Stimulated activated CD8-positive, alpha-beta memory T cell treated with anti-CD3 and anti-CD28 coated beads, Interleukin-2, amount 100 ng/mL, for 1 hour (primary cell): ENCODE measurements at places on chromosomes 16 and 17.

- DNase-seq, result no peak
Observed at GRCh38 chr17:57612202-57613071, 132.7 kb downstream of the CCDC182 start.

GRCh38 chr16:4591706-4592470 lies 22.8 kb downstream of the UBALD1 start:
- no peak for DNase-seq

DNA sequence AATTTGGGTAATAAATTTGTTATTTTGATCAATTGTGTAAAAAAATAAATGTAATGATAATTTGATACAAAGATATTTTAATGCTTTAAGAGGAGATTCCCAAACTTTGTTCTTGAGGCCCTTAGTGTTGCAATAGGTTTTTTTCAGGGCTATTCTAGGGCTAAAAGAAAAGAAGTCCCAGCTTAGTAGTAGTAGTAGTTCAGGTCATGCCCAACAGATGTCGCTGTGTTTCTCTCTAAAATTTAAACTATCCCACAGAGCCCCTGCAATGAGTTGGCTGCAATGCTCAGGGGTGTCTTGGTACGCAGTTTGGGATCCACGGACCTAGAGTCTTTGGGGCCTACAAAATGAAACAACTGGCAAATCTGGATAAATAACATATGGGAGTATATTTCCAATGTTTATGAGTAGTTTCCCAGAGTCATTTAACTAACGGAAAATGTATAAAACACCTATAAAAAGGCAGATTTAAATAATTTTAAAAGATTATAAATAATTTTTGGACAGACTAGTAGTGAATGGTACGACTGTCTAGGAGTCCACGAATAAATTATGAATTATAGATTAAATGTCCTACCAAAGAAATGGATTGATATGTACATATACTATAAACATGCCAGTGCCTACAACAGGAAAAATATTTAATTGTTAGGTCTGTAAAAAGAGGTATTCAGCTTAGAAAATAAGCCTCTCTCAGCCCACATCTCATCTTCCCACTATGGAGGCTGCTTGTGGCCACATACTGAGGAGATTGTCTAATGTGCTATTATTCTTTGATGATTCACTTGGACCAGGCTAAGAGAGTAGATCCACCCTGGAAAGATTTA lies 228.5 kb upstream of the PMFBP1 start:
- no peak for DNase-seq

GRCh38 chr16:66322174-66322573 lies 44.3 kb upstream of the CDH5 start:
- DNase-seq, result no peak

- no peak for DNase-seq
Observed at GRCh38 chr16:84614073-84614459, 3.8 kb downstream of the COTL1 start.

DNA sequence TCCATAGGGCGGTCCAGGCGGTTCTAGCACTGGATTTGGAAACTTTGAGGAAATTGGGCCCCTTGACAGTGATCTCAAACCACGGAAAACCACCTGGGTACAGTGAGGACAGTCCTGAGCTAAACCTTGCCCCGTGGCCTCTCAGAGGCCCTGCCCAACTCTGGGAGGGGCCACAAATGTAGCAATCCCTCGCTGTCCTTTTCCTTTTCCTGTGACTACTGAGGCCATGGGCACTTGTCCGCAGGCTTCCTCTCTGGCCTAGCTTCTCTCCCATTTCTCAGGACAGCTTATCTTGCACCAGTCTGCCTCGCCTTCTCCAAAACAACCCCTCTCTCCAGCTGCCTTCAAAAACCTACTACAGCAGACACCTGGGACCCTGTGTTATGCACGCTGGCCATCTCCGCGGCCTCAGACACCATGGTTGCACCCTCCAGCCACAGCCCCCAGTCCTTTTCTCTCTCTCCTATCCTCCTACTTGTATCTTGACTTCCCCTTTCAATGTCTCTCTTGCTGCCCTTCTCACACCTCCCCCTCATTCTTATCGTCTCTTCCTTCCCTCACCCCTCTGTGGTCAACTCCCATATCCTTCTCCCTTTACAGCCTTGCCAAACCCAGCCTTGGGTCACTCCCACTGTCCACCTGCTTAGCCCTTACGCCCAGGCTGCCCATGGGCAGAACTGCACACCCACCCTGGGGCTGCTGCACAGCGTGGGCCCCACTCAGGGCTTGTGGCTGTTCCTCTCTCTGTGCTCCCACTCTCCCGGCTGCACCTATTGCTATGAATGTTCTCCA lies 7.6 kb downstream of the SCPEP1 start:
- no peak for DNase-seq

GRCh38 chr16:84096447-84097005 lies 20.2 kb downstream of the MBTPS1 start:
- no peak for DNase-seq

GRCh38 chr17:30256756-30257506 lies 21.4 kb upstream of the SLC6A4 start:
- no peak for DNase-seq

- no peak for DNase-seq
Observed at GRCh38 chr17:57674894-57675293, 70.2 kb downstream of the CCDC182 start.

GRCh38 chr16:48235556-48236136 lies 8.5 kb upstream of the LONP2 start:
- DNase-seq, result no peak

DNA sequence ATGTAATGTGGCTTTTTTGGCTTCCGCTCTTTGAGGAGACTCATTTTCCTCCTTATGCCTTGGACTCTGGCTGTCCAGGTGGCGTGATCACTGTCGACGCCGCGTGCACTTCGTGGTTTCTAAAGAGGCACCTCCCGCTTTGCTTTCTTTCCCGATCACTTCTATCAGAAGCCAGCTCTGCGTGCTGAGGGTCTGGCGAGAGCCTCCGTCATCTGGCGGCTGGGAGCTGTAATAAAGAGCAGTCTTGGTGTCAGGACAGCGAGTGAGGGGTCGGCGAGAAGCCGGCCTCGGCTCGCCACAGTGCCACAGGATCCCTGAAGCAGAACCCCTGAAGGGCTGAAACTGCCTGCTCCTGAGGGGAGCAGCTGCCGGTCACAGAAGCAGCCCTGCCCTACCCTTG lies 7.4 kb downstream of the ZNF750 start:
- DNase-seq, result no peak

GRCh38 chr16:49395021-49395420 lies 21.4 kb downstream of the C16orf78 start:
- DNase-seq, result no peak

DNA sequence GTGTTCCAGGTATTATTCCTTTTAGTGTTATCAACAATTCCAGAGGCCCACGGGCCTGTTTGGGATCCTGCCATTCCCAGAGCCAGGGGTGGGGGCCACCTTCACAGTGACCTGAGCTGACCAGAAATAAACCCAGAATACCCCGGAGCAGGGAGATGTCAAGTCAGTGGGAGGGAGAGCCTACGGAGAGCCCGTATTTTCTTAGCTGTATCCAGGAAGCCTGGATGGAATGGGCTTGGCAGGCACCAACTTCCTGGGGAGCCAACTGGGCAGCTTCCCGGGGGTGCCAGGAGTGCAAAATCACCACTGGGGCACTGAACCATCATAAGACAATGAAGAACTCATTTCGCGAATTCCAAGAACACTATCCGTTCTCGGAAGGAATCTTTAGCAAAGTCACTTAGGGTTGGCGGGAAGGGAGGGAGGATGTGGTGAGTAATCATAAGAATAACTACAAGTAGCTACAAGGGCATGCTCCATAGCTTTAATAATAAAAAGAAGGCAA lies 13.2 kb upstream of the MRTFB start:
- DNase-seq, result no peak

- DNase-seq, result peak; percentile 26
Observed at GRCh38 chr17:75077496-75078283, 10.1 kb upstream of the SLC16A5 start.

DNA sequence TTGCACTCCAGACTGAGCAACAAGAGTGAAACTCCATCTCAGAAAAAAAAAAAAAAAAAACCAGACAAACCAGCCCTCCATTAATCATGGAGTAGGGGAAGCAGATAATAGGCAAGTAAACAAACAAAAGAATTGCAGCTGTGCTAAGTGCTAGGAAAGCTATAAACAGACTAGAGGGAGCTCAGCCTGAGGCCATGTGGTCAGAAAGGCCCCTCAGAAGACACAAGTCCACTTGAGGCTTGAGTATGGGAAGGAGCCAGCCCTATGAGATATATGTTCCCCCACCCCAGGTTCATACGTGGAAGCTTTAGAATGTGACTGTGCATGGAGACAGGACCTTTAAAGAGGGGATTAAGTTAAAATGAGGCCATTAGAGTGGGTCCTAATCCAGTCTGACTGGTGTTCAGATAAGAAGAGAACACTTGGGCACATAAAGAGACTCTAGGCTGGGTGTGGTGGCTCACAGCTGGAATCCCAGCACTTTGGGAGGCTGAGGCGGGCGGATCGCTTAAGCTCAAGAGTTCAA lies 132.6 kb upstream of the NOL11 start:
- no peak for DNase-seq

DNA sequence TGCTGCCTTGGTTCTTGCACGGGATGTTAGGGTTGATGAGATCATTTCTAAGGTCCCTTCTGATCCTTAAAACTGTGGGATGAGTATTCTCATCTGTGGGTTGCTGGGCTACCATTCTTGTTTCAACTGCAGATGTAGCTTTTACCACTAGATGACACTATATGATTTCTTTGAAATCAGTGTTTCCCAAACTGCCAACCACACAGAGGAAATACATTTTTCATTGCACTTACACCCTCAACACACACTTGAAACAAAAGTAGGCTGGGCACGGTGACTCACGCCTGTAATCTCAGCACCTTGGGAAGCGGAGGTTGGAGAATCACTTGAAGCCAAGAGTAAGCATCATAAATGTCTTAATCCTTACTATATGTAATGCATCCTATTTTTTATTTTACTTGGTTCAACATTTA lies 15.3 kb downstream of the LCMT1 start:
- DNase-seq, result no peak

GRCh38 chr17:29145289-29146073 lies 34.7 kb downstream of the MYO18A start:
- DNase-seq, result peak; percentile 50

DNA sequence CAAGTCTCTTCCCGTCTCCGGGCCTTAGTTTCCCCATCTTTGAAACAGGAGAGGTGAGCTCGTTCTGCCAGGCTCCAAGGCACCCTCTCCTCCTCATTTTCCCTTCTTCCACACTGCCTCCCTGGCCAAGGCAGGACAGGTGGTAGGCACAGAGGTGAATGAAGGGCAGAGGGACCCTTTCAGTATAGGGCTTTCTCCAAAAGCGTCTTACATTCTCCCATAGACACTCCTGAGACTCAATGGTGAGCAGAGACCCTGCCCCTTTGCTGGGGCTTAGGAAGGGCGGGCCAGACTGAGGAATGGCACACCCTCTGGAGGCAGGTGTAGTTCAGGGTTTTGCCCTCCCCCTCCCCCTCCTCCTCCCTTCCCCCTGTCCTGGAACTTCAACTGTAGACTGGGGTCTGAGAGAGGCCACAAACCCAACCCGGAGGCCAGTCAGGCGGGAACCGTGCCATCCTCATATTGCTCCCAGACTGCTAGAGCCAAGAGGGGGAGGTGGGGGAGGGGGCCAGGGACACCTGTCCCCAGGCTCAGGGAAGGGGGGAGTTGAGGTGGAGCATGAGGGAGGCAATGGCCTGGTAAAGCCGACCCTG lies 1.9 kb downstream of the PLEKHH3 start:
- DNase-seq, result no peak

- no peak for DNase-seq
Observed at GRCh38 chr17:41103896-41104295, 1.3 kb upstream of the KRTAP4-9 start.

GRCh38 chr16:1667271-1667670 lies 10.8 kb upstream of the JPT2 start:
- DNase-seq, result no peak

DNA sequence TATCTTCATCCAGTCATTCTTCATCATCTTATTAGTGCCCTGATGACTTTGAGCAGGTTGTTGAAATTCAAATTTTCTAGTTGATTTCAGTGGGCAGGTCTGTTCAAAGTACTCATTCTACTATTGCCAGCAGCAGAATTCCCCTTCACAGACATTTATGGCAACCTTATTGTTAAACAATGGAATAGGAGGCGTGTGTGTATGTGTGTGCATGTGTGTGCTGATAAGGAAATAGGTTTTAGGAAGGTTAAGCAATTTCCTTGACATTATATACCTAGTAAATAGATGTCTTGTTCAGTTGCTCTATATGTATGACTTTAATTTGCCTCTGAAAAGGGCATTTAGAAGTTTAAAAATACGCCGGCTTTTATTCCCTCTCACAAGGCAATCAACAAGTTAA lies 601.4 kb upstream of the CA10 start:
- DNase-seq, result no peak

DNA sequence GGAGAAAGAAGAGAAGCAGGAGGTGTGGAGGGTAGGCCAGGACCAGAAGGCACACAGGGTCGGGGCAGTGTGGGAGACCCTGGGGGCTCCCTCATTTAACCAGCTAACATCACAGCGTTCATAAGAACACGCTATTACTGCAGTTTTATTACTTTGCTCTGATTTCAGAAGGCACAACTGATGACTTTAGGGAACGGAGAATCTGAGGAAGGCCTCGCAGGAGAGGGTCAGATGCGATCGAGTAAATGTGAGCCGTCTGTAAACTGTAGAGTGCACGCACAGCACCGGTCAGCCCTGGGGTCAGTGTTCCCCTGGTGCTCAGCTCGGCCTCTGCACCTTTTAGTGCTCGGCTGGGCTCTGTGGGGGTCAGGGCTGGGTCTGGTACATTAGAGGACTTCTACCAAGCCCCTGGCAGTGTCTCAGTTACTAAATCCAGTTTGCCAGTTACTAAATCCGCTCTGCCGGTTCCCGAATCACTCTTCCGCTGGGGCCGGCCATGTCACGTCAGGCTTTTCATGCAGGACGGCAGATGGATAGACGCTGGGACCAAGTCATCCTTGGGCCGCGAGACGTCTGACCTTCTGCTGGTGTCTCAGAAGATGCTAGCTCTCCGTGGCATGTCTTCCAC lies 325.9 kb downstream of the SEC14L1 start:
- DNase-seq, result no peak

DNA sequence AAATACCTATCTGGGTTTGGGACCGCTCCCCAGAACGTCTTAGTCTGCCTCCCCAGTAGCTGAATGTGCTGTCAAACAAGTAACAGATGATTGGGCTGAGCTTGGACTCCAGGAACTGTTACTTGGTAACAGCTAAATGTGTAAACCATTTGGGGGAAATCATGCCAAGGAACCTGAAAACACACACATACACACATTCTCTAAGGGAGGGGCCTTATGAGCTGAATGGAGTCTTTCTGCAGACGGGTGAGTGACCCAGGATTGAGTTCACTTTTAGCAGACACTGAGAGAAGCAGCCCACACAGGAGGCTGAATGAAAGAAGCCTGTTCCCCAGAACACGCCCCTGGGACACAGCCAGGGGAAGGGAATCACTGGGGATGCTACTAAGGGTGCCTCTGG lies 1.6 kb downstream of the ACLY start:
- DNase-seq, result no peak

- no peak for DNase-seq
Observed at GRCh38 chr17:63503341-63503705, 19.8 kb upstream of the KCNH6 start.
